NCI-H226 (cell line): ENCODE measurements at places on chromosomes 7 and 10.

DNA sequence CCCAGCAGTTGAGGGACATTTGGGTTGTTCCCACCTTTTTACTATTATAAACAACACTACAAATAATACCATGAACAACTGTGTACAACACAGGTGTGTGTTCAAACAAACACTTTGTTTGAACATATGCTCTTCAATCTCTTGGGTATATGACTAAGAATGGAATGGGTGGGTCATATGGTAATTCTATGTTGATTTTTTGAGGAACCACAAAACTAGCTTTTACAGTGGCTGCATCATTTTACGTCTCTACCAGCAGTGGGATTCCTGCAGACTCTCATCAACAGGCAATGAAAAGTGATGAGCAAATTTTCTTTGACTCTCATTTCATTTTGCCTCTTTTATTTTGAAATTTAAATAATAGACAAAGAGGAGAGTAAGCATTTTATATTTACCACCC is 116.9 kb upstream of the KLF14 start:
- no peak for DNase-seq

DNA sequence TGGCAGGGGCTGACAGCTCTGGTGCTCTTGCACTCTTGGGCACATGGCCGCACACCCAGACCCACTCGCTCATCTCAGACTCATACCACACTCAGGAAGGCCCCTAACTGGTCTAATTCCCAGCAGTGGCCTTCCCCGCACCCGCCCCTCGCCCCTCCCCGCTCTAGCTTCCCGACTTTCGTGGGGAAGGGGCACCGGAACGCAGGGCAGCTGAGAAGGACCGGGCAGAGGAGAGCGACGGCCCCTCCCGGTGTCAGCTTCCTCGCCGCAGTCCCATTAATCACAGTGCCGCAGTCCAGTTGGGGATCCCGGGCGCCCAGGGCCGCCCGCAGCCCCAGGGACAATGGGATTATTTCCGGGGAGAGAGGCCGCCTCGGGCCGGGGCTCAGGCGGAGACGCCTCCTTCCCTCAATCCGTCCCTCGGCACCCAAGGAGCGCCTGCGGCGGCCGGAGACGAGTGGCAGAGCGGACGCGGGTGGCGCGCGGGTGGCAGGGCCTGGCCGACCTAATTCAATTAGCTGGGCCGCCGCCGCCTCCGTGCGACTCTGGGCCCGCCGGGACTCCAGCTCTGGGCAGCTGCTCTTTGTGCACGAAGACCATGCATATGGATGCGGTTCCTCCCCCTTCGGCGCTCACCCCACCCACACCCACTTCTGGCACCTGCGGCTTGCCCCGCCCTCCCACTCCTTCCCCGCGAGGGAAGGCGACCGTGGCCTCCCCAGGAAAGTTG is 7.8 kb upstream of the TLX1 start:
- no peak for DNase-seq

DNA sequence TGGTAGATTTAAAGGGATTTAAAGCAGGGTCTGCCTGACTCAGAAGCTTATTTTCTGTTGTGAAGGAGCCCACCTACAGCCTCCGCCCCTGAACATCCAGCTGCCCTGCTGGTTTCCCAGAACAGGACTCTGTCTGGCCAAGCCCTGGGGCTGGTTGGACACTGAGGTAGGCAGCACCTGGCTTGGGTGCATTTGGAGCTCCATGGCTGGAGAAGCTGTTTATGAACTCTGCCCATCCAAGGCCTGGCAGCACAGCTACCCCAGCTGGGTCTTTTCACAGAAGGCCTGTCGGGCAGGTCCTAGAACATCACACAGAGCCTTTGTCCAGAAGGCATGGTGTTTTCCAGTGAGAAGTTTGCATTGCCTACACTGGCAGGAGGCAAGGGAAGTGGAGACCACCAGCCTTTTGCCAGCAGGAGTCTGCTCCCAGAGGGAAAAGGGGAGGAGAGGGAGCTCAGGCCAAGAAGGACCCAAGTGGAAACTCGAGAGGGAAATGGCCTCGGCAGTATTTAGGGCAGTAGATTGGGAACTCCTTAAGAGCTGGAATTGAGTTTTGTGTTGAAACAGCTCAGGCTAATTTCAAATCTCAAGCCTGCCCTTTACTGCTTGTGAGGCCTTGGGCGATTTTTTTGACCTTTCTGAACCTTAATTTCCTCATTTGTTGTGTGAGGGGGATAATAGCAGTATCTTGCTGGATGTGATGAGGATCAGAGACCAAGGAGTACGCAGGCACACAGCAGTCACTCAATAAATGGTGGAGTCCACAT is 12.3 kb upstream of the PDCD4 start:
- DNase-seq, result no peak

DNA sequence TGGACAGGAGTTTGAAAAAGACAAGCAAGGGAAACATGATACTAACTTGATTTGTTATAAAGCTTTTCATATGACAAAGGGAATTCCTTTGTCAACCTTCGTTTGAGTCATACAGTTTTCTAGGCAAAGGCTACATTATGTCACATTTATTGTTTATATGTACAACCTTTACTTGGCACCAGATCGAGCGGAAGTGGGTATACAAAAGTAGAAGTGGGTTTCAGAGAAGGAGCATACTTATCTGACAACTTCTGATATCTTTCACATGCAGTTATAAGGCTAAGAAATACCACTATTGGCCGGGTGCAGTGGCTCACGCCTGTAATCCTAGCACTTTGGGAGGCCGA is 11.0 kb downstream of the STMP1 start:
- no peak for DNase-seq

DNA sequence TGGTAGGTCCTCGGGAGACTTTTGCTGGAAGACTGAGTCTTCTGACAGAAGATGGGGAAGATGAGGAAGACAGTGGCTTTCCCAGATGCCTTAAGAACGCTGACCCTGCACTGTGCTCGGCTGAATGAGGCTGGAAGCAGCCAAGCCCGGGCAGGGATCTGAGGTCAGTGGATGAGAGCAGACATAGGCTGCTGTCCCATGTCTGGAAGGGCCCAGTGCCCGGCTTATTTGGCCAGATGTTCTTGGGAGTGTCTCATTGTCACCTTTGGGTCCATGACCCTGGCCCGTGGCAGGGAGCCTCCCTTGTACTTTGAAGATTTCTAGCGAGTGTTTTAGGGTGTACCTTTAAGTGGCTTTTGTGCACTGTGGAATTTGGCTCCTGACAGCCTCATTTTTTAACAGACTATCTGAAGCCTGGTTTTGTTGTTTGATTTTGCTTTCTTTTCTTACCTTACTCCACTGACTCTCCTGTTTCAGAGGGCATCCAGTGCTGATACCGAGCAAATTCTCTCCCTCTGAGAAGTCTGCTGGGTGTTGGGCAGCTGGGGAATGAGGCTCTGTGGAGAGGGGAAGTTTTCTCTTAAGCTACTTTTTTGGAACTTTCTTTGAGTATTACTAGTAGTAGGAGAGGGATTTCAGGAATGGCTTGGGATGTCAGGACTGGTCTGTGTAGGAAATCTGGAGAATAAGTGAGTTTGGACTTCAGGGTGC is 61.4 kb downstream of the CREB5 start:
- DNase-seq, result no peak

- no peak for DNase-seq
Measured at GRCh38 chr7:135160858-135161653, 9.5 kb downstream of the CYREN start.

DNA sequence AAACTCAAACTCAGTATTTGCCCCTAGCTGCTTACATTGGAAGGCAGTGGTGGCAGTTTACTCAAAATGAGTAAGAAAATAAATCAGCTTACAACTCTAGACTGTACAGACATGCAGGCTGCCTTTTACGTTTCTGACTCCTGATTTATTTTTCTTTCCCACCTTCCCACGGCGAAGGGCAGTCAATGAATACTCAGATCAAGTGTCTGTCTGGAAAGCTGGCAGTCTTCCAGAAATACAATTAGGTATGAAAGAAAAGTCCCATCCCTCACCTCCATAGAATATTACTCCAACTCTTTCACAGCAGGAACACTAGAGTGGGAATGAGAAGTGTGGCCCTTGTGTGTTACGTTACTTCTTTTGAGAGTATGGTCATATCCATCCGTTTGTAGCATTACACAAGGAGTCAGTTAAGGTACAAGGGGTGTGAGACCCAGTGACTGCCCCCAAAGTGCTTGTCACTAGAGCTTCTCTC is 1.3 kb upstream of the PAPSS2 start:
- no peak for DNase-seq

GRCh38 chr7:36961097-36961496 is 236.8 kb upstream of the AOAH start:
- no peak for DNase-seq

DNA sequence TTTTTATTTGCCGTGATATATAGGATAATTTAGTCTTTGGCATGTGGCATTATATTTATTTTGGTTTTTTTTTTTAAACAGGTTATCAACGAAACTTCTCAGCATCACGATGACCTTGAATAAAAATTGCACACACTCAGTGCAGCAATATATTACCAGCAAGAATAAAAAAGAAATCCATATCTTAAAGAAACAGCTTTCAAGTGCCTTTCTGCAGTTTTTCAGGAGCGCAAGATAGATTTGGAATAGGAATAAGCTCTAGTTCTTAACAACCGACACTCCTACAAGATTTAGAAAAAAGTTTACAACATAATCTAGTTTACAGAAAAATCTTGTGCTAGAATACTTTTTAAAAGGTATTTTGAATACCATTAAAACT is 9.1 kb downstream of the VIM start:
- DNase-seq, result no peak

DNA sequence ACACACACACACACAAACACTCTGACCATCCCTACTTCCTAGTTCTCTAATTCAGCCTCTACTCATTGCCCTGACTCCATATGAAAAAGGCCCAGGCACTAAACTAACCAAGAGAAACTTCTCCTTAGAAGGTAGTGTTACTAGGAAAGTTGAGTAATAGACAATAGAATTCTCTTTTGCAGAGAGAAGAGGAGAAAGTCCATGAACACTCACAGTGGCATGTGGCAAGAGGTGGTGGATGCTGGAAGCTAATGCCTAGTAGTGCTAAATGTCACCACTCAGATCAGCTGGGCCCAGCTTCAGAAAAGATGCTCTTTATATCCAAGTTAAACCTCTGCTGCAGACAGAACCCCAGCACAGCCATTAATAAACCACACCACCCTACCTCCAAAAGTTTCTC is 58.2 kb downstream of the SORBS1 start:
- DNase-seq, result no peak

- DNase-seq, result no peak
Measured at GRCh38 chr10:120810298-120810697, 40.9 kb upstream of the WDR11 start.

- DNase-seq, result peak; percentile 10
Measured at GRCh38 chr10:132023092-132023811, 41.5 kb upstream of the BNIP3 start.

DNA sequence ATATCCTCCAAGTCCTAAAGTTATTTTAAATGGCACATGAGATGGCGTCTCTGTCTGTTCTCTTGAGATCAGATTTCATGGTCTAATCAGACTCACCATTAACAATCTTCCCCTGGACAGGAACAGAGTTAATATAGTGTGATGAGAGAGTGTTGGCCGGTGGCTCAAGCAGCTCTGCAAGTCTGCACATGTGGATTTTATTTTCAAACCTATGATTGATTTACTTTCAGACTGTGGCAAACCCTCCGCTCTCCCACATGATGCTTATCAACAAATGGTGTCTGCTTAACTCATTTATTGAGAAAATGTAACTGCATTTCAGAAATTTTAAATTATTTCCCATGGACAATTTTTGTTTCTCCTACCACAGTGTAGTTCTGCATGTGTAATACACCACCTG is 46.5 kb upstream of the HGF start:
- DNase-seq, result no peak

- DNase-seq, result no peak
Measured at GRCh38 chr10:89348975-89349374, 21.2 kb downstream of the IFIT3 start.

DNA sequence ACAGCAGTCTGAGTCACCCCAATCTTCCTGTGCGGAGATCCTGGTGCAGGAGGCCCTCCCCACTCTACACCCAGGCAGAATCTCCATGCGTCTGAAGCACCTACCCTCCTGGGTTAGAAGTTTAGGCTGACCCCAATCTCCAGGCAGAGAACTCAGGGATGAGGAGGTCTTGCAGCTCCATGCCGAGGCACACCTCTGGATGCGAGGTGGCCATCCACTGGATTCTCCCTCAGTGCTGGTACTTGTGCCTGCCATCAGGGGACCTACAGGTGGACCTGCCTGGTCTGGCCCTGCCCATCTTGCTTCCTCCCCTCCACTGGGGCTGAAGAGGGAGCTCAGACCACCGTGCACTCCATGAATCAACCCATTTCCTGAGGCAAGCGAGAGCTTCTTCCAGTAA is 28.8 kb upstream of the AMPH start:
- DNase-seq, result no peak

DNA sequence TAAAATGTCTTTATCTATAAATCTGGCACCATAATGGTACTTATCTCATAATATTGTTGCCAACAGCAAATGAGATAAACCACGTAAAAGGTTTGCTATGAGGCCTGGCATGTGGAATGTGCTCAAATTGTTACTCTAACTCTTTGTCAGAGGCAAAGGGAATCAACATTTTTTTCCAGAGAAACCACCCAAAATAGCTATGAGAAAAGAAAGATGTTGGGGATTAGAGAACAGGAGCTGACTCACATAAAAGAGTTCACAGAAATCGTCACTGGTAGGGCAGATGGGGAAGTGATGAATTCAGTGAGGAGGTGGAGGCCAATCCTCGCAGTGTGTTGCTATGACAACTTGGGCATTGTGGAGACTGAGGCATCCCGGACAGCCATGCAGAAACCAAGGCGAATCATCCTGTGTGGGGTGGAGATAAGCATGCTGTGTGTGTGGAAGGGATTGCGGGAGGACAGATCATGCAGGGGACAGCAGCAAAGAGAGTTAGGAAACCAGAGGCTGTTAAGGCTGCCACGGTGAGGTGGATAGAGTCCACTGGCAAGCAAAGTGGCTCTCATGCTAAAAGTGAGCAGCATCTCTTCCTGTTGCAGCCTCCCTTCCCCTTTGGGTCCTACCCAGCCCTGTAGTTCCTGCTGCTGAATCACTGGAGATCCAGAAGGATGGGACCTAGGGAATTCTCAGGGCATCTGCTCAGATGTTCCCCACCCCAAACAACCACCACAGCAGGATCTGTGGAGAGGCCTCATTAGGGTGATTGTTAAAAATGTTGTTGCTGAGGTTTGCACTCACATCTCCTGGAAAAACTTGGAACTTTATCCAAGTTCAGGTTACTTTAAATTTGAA is 103.9 kb downstream of the CUBN start:
- peak; percentile 89 for DNase-seq

GRCh38 chr7:24778543-24779282 is 21.4 kb upstream of the GSDME start:
- DNase-seq, result peak; percentile 92

GRCh38 chr7:115005251-115005650 is 83.4 kb downstream of the MDFIC start:
- DNase-seq, result no peak
